ENCODE measurements at places on chromosomes 2 and 18. TPM values are rescaled to one million over a fixed set of nuclear protein-coding genes. Genes with fewer than 3 reads are reported as not detected.

- DNase-seq = no peak
Observed at GRCh38 chr2:28428486-28428885, 35.8 kb downstream of the FOSL2 start.

GRCh38 chr18:10928011-10928771 lies 221.2 kb downstream of the PIEZO2 start:
- no peak for DNase-seq

GRCh38 chr18:76058146-76058545 lies 436.9 kb downstream of the ZNF516 start:
- no peak for DNase-seq

DNA sequence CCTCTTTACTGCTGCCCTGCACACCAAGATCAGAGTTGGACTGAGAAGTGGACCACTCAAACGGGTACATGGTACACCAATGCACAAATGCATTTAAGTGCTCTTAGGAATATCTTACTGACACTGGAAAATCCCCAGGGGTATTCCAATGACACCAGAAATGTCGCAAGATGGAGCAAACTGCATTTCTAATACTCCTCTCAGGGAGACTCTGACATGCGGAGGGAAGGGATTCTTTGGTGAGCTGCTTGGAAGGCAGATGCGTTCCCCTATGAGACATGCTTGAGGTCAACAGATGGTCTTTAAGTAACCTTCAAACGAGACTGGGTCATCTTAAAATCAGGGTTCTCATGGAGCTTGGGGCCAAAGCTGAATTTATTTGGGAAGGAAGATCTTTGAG lies 521.8 kb upstream of the TCF4 start:
- DNase-seq = no peak

DNA sequence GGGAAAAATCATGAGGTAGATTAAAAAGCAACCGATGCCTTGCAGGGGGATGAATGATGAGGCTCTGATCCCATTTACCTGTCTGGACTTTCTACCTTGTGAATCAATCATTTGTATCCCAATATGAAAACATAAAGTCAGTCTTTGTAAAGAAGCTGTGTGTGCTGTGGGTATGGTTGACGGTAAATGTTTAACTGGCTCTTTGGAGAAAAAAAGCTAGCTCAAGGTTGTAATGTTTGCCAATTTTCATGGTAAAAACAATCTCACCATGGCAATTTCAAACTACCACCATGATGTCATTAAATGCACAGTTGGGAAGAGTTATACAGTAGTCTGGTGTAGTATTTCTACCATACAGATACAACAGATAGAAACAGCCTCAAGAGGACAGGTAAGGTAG lies 14.6 kb downstream of the TTR start:
- no peak for DNase-seq

GRCh38 chr2:159775021-159775420 lies 23.0 kb downstream of the CD302 start:
- no peak for DNase-seq

Gene PLEKHH2
- total RNA-seq = 2.1 TPM

DNA sequence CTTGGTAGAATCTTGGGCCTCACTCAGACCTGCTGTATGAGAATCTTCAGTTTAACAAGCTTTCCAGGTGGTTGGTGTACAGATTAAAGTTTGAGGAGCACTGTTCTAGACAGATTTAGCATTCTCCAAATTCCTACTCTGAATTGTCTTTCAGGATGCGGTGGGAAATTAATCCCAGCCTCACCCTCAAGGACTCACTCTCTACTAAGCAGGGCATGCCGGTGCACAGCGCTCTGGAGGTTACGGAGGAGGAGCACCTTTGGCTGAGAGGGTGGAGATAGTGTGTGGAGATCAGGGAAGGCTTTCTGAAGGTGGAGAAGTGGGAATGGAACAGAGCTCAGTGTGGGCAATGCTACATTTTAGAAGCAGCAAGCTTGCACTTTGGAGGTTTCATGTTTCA lies 359.2 kb downstream of the LRATD1 start:
- DNase-seq = no peak

DNA sequence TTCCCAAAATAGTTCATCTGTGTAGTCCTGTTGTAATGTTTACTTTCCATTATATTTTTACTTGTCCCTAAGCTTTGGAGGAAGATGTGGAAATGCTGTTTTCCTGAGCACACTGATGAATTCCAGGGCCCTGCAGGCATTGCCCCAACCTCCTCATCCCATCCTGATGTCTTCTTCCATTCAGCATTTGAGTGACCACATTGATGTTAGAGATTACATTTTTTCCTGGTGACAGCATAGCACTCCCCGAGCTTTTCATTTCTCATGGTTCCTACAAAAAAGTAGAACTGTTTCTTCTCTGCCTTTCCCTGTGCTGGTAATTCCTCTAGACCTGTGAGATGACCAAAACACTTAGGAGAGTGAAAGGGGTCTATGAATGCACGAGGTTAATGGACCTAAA lies 4.8 kb downstream of the IL36A start:
- no peak for DNase-seq

DNA sequence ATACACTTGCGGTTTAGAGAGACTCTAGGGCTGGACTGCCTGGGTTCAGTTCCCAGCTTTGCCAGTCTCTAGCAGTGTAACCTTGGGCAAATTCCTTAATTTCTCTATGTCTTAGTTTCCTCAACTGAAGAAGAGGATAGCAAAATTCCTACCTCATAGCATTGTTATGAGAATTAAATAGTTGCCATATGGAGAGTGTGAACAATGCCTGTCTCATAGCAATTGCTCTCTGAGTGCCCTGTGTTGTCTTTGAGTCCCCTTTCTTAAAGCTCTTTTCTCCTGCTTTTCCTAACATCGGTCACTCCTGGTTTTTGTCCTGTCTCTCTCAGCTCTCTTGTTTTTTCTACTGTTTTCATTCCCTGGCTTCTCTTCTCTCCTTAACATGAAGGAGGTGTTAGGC lies 116.8 kb upstream of the ALPP start:
- DNase-seq = no peak

DNA sequence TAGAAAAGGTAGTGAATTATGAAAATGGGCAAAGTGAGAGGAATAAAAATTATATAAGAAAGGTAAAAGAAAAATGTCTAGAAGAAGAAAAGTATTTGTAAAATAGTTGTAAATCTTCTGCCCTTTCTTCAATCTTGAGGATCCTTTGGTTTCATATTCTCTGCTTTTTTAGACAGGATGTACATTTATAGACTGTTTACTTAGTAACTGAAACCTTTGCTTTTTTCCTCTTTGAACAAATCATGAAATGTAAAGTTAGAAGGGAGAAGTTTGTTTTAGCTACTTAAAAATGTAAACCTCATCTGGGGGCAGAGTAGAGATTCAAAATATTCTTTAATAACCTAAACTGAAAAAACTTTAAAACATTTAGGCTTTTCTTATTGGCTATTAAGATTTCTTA lies 150.4 kb upstream of the ITGA4 start:
- no peak for DNase-seq

Gene ZSWIM2
- not detected for total RNA-seq

DNA sequence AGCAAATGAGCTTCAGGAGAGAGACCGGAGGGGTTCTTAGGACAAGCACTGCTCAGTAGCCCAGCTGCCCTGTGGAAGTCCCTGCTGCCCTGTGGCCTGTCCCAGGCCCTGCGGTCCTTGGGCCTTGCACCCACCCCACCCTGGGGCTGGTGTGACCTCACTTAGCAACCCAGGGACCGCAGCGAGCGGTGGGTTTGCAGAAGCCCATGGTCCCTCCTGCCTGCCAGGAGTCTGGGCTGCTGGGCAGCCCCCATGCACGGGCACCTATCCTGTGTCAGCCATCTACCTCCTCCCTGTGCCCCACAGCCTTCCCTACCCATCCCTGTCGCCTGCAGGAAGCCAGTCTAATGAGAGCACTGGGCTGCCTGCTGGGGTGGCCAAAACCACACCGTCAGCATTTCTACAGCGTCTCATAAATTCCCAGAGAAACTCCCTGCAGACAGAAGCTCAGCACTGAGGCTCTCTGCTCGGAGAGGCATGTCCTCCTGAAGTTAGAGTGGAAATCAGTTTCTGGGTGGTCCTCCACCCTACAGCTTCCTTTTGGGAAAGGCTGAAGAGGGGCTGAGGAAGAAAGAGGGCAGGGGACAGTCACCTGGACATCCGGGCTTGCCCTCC lies 231.1 kb upstream of the HS6ST1 start:
- no peak for DNase-seq

- no peak for DNase-seq
Observed at GRCh38 chr2:211867845-211868451, 670.7 kb downstream of the ERBB4 start.

GRCh38 chr2:36356298-36356989 lies 866 bp downstream of the CRIM1 start:
- peak; percentile 73 for DNase-seq

Gene OTOS
- not detected for total RNA-seq

DNA sequence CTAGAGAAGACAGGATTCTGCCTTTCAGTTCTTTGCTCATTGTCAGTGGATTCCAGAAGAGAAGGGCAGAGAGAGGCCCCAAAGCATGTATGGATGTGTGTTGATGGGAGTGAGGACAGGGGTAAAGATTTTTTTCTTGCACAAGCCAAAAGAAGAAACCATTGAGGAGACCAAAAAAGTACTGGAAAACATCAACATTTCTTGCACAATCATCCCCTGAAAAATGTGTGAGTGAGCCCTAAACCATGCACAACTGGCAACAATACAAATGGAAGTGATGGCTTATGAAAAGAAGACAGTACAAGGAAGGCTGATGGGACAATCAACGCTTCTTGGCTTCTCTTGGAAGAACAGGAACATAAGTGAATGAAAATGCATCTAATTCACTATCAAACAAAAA lies 5.6 kb upstream of the SMAD7 start:
- no peak for DNase-seq

Gene RTP5
- total RNA-seq = not detected

- no peak for DNase-seq
Observed at GRCh38 chr2:220104871-220105351, 477.5 kb downstream of the SLC4A3 start.

- DNase-seq = no peak
Observed at GRCh38 chr2:12534646-12535263, 182.0 kb upstream of the TRIB2 start.

GRCh38 chr2:119678021-119678656 lies 862 bp upstream of the TMEM177 start:
- DNase-seq = peak; percentile 51

- no peak for DNase-seq
Observed at GRCh38 chr2:150679456-150680120, 192.1 kb upstream of the RND3 start.

DNA sequence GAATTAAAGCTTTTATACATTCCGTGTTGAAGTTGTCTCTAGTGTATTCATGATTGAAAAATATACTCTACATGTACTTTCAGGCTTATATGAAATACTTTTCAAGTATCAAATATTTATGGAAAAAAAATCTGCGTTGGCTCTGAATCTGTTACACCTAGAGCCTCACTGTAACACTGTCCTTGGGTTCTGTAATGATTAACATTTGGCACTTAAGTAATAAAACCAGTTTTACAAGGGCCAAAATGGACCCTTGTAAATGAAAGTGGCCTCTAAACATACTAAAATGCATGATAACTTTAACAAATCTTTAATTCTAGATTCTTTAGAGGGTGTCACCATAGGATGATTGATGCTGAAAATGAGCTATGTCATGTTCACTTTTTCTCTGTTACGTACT lies 162.8 kb downstream of the PTPRM start:
- no peak for DNase-seq

GRCh38 chr18:58337285-58337684 lies 291.6 kb downstream of the ALPK2 start:
- DNase-seq = no peak

Gene PROM2
- 1.1 TPM for total RNA-seq

Gene GGCX
- 23.3 TPM for total RNA-seq

Gene NT5DC4
- not detected for total RNA-seq

Gene CHCHD5
- 19.0 TPM for total RNA-seq

DNA sequence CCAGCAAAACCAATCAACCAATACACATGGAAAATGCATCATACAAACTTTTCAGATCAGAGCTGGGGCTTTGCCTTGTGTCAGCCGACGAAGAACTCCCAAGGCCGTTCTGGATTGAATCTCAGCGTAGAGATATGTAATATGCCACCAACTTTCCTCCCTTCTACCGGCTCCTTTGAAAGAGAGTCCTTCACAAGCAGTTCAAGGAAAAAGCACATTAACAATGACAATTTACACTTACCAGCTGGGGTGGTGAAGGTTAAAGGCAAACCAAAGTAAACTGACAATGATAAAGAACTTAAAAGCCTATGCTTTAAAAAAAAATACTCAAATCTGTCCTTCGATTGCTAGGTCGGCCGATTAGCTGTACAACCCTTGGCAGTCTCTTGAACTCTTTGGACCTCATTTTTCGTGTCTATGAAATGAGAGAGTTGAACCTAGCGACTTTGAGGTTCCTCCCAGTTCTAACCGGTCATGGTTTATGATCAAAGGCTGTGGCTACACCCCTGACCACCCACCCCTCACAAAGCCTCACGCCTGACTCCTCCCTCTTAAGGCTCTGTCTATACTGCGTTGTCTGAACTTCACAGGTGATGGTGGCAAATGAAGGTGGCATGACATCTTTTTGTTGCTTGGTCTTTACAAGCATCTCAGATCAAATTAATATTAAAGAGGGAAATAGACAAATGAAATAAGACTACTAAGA lies 46.2 kb downstream of the BCL2 start:
- DNase-seq = no peak

Gene PLA2R1
- 0.89 TPM for total RNA-seq

DNA sequence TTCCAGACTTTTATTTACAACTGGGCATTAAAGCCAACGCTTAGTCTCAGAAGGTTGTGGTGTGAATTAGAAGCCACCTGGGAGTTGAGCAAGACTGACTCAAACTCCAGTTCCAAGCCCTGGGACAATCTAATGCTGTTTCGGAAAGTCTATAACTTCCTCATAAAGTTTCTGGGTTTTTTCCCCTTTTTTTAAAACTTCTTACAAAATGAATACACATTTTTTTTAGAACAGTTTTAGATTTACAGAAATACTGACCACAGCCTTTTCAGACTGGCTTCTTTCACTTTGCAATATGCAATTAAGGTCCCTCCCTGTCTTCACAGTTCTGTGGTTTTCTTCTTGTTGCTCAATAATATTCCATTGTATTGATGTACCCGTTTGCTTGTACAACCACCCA lies 115.9 kb upstream of the TWIST2 start:
- no peak for DNase-seq

Gene OSR1
- total RNA-seq = 0.44 TPM

Gene C2orf80
- not detected for total RNA-seq

Gene KHK
- 3.3 TPM for total RNA-seq

Gene C18orf54
- 10.3 TPM for total RNA-seq

GRCh38 chr2:120539937-120540718 lies 194.2 kb downstream of the INHBB start:
- DNase-seq = peak; percentile 66

Gene ALLC
- total RNA-seq = not detected

- DNase-seq = no peak
Observed at GRCh38 chr2:89849731-89850130, 1158.3 kb downstream of the RPIA start.

Measured in H7 (cell line).